ENCODE measurements at places on chromosomes 3 and 15.
A peak's percentile ranks its signal among the peaks of the same experiment; 100 is the strongest.

DNA sequence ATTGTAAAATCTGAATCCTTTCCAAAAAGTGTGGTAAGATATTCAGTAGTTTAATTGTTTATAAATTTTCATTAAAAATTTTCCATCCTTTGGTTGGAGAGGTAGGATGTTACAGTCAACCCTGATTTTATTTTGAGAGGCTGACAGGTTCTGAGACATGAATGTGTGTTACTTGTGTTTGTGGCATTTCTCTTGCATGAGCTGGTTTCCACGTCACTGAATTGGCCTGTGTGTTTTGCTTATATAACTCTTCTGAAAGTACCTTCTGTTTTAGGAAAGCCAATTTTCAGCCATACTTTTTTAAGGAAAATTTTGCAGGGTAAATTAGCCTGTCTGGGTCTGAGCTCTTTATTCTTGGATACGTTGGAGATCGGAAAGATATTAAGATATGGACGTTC lies 30.7 kb downstream of the PXYLP1 start:
- DNase-seq = no peak

- DNase-seq = no peak
Measured at GRCh38 chr15:96732704-96733103, 402.2 kb downstream of the NR2F2 start.

DNA sequence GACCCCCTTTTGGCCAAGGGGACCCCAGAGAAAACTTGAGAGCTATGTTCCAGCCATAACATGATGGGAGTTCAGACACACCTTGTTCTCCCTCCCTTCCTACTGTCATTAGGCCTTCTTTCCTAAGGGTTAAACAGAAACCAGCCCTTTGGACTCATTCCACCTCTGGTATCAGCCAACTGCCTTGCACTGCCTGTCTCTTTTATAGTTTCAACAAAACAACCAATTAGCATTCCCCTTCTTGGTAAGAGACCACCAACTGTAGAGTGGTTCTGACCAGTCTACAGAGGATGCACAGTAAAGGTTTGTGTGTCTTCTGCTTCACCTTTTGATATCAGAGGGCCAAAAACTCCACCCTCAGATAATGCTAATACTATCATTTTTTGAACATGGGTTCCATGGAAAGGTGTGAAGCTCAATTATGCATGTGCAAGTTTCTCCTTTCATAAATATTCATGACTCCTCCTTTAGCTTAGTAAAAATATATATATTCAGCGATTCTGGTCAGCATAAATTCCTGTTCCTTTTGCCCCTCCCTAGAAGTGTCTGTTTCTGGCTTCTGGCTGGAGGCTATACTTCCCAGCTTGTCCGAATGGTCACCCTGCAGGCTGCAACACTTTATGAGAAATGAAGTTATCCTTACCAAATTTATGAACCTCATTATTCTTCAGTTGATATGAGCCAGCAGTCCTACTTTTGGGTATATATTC lies 55.9 kb downstream of the SERP1 start:
- no peak for DNase-seq

DNA sequence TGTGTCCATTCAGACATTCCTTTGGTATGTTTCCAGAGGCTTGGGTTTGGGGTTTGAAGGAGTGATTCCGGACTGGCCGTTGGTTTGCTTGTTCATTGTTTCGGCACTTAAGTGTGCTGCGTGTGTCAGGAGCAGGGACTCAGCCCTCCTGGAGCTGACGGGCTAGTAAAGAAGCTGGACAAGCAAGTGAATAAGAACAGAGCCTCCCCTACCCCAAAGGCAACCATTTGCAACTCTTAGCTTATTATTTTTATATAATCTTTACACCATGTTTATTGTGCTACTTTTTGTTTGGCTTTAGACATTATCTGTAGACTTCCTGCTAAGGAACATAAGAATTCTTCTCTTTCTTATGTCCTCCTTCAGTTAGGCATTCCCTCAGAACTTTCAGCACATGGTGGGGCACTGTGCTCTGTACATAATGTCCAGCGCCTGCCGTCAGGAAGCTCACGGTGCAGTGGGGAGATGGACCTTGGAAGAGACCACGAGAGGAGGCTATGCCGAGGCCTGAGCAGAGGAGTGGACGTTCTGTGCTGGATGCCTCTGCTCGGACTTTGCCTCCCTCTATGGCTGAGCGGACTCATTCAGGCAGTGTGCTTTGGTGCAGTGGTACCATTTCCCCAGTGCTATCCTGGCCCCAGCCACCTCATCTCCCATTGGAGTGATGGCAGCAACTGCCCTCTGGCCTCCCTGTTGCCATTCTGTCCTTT lies 65.4 kb downstream of the EEFSEC start:
- no peak for DNase-seq

- no peak for DNase-seq
Measured at GRCh38 chr3:184662187-184662586, 49.7 kb downstream of the MAGEF1 start.

GRCh38 chr3:10583798-10584708 lies 78.7 kb upstream of the ATP2B2 start:
- no peak for DNase-seq

GRCh38 chr3:97957617-97958311 lies 14.5 kb downstream of the RIOX2 start:
- peak; percentile 50 for DNase-seq

DNA sequence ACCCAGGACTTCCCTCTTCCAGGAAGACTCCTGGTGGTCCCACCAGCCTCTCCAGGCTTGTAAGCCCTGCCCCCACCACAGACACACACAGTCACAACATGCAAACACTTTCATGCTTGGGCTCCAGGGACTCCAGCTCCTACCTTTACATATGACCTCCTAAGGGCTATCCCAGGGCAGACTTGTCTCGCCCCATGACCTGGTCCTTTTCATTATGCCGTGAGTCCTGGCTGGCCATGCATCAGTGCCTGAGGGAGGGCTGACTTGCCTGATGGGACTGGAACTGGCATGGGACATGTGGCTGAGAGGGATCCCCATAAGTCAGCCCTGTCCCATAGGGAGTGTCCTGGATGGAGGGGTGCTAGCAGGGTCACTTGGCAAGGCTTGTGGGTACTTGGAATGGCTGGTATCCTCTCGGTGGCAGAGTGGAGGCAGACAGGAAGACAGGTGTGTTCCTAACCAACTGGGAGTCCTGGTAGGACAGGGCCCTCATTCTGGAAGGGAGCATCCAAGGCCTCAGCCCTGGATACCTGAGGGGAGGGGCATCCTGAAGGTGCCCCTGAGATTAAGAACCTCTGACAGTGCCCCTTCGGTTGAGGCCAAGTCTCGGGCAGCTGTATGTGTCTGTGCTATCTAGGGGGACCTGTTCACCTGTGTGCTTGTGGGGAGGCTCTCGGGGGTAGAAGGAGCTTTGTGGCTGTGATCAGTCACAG lies 540 bp upstream of the HHATL start:
- DNase-seq = no peak

GRCh38 chr3:189324538-189325138 lies 152.9 kb downstream of the TPRG1 start:
- DNase-seq = peak; percentile 55

GRCh38 chr3:52399593-52399992 lies 45.3 kb downstream of the SEMA3G start:
- no peak for DNase-seq

DNA sequence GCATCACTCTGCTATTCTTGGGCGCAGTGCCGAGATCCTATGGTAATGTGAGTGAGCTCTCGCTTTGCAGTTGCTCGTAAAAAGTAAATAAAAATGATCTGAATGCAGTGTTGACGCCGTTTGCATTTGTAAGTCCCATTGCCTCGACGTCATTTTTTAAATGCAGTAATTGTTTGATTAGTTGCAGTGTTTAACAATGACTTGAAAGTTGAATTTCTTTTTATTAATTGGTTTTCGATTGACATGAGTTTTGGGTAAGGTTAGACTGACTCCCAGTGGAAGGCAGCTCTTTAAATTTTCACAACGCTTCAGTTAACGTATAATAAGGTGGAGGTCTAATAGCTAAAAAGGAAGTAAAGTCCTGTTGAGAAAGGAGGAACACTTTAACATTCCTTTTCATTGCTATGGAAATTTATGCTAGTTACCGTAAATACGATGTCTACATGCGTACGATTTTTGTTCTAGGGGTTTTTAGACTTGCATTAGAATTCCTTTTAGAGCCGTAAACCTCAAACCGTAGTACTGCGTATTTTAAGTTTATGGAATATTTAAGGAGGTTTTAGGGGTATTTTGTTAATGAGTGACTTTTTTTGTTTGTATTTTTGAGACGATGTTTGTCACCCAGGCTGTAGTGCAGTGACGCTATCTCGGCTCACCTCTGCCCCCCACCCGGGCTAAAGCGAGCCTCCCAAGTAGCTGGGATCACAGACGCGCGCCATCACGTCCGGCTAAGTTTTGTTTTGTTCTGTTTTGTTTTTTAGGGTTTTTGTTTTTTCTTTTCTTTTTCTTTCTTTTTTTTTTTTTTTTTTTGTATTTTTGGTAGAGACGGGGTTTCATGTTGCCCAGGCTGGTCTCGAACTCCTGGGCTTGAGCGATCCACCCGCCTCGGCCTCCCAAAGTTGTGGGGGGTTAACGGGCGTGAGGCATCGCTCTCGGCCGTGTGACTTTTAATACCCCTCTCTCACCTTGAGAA lies 1.4 kb downstream of the MORF4L1 start:
- DNase-seq = peak; percentile 41

- no peak for DNase-seq
Measured at GRCh38 chr3:71563827-71564226, 19.7 kb downstream of the FOXP1 start.

DNA sequence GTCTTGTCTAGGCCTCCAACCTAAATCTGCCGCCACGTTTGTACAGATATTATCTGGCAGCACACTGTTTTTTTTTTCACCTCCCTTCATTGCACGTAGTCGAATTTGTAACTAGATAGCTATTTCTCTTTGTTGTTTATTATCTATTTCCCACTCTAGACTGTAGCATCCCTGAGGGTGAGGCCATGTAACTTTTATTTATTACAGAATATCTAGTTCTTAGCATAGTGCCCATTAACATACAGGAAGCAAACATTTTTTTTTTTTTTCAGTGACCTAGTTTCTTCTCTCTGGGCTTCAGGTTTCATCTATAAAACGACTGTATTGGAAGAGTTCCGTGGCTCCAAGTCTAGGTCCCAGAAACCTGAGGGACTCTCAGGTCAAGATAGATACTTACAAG lies 354.3 kb downstream of the FGF12 start:
- DNase-seq = no peak

- DNase-seq = no peak
Measured at GRCh38 chr3:126369490-126369889, 12.3 kb upstream of the KLF15 start.

GRCh38 chr3:7025581-7026300 lies 164.8 kb downstream of the GRM7 start:
- DNase-seq = no peak

DNA sequence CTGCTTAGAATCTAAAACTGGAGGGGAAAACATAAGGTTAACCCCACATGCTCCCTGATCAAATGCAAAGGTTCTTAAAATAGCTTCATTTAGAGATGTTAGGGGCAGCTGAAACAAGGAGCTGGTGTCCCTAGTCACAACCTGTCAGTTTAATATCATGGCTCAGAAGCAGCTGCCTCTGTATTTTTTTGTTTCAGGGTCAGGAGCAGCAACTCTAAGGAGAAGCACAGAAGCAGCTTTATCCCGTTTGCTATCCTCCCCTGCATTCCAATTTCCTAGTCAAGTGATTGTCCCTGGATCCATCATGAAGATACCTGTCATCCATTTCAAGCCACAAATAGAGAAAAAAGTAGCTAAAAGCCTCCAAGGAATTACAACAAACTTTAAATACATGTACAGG lies 4.1 kb downstream of the FILIP1L start:
- no peak for DNase-seq

DNA sequence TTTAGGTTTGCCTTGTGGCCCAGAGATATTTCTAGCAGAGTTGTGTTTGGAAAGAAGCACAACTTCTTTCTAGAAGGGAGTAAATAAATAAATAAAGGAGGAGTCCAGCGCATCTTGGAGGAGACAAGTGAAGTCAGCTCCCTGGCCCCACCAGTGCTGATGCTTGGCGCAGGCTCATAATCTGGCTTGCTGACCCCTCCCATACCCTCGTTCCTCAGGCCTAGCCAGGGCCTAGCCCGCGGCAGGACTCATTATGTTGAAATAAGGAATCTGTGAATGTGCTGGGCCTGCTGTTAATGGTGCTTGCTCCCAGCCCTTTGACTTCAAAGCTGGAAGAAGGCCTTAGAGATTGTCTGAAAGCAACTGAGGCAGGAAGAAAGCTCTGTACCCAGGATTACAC lies 3.1 kb downstream of the ZNF710 start:
- no peak for DNase-seq

- no peak for DNase-seq
Measured at GRCh38 chr3:72601983-72602750, 246.1 kb downstream of the SHQ1 start.

DNA sequence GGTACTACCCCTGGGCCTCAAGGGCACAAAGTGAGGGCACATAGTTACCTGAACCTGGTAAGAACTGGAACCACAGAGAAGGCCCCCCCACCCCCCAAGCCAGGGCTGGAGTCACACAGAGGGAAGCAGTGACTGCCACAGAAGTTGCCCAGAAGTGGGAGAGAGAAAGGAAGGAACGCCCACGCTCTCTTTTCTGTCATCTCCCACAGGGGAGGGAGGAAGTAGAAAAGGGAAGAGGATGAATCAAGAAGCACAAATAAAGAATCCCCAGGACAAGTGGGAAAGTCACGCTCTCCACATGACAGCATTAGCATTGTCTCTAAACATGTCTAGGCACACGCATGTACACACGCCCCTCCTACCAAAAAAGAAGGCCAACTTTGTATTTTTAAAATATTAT lies 114.7 kb upstream of the FRMD4B start:
- DNase-seq = no peak

DNA sequence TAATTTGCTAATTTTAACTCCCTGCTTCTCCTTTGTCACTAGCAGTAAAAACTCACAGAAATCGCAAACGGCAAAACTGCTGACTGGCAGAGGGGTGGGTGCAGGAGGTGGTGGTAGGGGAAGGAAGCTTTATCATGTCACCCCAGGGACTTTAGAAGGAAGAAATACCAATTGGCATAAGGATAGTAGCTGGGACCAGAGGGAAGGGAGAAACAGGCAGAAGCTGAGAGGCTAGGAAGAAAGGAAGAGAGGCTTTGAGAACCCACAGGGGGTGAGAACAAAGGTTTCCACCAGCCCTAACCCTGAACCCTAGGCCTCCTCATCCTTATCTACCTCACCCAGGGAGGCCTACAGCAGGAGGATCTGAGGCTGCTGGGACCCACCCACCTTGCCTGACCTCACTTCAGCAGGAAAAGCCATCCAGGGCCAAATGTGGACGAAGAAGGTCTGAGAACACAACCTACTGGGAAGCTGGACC lies 10.7 kb downstream of the ITGB5 start:
- DNase-seq = no peak

DNA sequence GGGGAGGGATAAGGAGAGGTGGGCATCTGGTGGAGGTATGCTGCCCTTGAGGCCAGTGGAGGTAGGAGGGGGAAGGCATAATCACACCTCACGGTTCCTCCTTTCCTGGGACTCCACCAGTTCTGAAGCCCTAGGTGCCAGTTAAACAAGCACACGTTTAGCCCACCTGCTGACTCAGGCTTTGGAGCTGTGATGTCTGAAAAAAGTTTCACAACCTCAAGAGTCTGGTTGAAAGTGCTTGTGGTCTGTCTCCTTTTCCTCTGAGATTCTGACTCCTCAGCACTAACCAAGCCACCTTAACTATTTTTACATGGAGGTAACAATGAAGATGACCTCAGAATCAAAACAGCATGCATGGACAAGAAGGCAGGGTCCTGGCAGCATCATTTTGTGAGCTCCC lies 23.0 kb downstream of the HPS3 start:
- no peak for DNase-seq

- DNase-seq = no peak
Measured at GRCh38 chr3:132817646-132818177, 95.5 kb upstream of the NPHP3 start.

Data from Peyer's patch (tissue), 4 donors.